Psoas muscle (tissue), 8 donors: ENCODE measurements at places on chromosomes 16 and 17. TPM values are rescaled to one million over a fixed set of nuclear protein-coding genes. Genes with fewer than 3 reads are reported as not detected.

DNA sequence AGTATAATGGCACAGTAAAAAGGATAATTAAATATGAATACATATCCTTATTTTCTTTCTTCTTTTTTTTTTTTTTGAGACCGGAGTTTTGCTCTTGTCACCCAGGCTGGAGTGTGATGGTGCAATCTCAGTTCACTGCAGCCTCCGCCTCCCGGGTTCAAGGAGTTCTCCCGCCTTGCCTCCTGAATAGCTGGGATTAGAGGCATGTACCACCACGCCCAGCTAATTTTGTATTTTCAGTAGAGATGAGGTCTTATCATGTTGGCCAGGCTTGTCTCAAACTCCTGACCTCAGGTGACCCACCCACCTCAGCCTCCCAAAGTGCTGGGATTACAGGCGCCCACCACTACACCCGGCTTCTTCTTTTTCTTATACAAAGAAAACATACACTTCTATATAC, 12.0 kb downstream of the GABARAPL2 start:
- no peak for DNase-seq

- DNase-seq = no peak
Measured at GRCh38 chr16:76988526-76988925, 202.5 kb upstream of the MON1B start.

- DNase-seq = no peak
Measured at GRCh38 chr17:38579934-38580333, 25.8 kb downstream of the SRCIN1 start.

GRCh38 chr17:67365738-67366192, 612 bp downstream of the PSMD12 start:
- no peak for DNase-seq

GRCh38 chr17:17067257-17067656, 25.0 kb downstream of the MPRIP start:
- DNase-seq = no peak

DNA sequence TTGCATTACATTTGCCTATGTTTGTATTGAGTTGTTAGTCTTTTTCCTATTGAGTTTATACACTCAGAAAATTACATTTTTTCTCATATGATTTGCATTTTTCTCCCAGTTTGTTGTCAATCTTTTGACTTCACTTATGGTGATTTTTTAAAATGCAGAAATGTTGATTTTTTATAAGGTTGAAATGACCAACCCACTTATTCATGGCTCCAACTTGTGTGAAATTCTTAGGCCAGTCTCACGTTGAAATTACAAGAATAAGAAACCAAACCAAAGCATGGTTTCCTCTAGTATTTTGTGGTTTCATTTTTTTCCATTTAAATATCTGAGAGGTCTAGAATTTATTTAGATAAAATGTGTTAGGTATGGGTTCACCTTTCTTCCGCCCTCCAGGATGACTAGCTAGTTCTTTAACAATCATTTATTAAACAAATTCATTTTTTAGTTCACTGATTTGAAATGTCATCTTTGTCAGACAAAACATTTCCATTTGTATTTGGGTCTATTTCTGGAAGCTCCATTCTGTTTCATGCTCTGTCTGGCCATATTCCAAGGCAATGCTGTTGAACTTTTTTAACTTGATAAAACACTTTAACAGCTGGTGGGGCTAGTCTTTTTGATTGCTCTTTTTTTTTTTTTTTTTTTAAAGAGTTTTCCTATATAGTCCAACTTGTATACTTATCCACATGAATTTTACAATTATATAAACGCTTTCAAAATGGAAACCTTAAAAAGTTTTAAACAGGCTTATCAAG, 40.0 kb downstream of the FAM20A start:
- no peak for DNase-seq

- no peak for DNase-seq
Measured at GRCh38 chr16:9102943-9103342, 11.5 kb downstream of the HAPSTR1 start.

GRCh38 chr17:8314797-8315763, 5.0 kb downstream of the ARHGEF15 start:
- no peak for DNase-seq

DNA sequence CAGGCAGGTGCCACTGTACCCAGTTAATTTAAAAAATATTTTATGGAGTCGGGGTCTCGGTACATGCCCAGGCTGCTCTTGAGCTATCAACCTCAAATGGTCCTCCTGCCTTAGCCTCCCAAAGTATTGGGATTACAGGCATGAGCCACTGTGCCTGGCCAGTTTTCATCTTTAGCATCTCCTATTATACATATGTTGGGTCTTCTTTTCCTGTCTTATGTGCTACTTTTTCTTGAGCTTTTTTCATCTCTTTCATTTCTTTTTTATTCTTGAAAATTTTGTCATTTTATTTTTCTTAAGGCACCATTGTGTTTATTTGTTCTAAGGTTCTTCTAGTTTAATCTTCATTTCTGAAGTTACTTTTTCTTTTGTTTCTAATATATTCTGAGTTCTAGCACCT, 20.7 kb downstream of the BANP start:
- no peak for DNase-seq

DNA sequence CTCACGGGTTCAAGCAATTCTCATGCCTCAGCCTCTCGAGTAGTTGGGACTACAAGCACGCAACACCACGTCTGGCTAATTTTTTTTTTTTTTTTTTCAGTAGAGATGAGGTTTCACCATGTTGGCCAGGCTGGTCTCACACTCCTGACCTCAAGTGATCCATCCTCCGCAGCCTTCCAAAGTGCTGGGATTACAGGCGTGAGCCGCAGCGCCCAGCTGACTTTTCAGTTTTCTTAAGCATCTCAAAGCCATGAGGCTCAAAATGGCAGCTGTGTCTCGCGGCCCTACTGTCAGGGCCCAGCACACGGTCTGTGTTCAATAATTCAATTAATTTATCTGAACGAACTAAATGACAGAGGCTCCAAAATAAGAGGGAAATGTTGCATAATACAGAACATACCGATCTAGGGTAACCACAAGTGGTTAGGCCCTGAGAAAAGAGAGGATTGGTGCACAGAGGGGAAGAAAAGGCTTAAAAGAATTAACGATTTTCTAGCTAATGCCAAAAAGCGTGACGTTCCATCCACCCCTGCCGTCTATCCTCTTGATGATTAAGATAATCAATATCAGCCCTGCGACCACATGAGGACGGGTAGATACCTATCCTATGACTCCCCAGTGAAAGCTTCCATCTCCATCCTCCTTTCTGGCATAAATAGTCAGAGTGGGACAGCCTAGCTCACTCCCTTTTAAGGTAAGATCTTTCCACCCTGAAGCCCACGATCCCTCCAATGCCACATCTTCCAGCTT, 136.9 kb downstream of the SLC39A11 start:
- DNase-seq = no peak

DNA sequence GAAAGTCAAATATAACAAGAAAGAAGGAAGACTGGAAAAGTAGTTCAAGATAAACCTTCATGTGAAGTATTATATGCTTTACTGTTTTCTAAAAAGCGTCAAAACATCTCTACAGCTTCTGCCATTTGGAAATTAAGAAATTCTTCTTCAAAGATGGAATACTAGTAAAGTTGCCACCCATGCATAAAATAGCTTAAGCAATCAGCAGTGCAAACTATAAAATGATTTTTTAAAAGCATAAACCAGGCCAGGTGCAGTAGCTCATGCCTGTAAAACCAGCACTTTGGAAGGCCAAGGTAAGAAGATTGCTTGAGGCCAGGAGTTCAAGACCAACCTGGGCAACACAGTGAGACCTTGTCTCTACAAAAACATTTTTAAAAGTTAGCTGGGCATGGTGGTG, 68.2 kb downstream of the USP32 start:
- no peak for DNase-seq

DNA sequence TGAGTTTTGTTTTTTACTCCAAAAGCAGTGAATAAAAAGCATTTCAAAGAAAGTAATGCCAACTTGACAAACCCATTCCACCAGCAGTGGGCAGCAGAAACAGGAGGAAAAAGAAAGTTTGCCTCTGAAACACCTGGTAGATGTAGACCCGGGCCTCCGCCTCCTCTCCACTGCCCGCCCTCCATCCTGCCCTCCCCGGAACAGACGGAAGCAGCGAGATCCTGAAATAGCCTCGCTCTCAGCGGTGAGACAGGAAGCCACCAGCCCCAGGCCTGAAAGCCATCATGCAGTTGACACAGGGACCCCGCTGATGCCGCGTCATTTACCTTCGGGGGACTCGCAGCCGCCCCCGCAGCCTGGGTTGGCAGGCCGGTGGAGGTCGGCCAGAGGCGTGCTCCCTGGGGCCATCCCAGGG, 67.8 kb downstream of the C16orf78 start:
- peak; percentile 39 for DNase-seq

GRCh38 chr17:43553573-43553972, 7.4 kb upstream of the ETV4 start:
- no peak for DNase-seq

GRCh38 chr17:15350777-15351477, 9.5 kb upstream of the TEKT3 start:
- DNase-seq = no peak

DNA sequence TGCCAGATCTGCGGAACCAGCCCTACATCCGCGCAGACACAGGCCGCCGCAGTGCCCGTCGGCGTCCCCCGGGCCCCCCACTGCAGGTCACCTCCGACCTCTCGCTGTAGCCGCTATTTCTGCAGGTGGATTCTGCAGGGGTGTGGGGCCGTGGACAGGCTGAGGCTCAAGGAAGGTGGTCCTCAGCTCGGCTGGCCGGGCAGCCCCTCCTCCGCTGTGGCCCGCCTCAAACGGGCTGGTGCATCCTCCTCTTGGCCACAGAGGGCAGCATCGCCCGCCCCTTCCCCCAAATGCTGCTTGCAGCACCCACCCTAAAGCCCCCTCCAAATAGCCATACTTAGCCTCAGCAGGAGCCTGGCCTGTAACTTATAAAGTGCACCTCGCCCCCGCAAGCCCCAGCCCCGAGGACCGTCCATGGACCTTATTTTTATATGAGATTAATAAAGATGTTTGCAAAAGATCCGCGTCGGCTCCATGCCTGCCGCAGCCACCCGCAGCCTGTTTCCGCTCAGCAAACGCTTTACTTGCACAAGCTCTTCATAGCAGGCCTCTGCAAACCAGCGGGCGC, 14.9 kb downstream of the SPATA32 start:
- no peak for DNase-seq

DNA sequence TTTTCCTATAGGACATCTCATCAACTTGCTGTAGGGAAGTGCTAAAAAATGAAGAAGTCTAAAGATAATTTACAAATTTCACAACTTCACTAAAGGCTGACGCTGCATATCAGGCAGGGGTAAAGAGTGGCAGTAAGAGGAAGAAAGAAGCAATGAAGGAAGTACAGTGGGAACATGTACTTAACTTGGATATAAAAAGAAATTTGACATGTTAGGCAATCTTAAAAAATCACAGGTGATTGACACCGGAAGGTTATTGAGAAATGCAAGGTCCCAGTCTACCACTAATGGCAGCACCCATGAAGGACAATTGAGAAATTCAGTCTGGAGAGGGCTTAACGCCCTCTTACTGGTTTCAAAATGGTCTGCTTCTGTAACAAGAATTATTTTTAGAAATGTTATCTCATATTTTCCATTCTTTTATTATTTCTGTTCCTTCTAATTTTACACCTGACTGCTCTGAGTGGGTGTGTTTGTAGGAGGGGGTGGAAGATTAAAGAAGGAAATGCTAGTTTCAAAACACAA, 358.1 kb downstream of the KCNJ2 start:
- no peak for DNase-seq

- DNase-seq = no peak
Measured at GRCh38 chr16:81942007-81942601, 69.2 kb downstream of the SDR42E1 start.

DNA sequence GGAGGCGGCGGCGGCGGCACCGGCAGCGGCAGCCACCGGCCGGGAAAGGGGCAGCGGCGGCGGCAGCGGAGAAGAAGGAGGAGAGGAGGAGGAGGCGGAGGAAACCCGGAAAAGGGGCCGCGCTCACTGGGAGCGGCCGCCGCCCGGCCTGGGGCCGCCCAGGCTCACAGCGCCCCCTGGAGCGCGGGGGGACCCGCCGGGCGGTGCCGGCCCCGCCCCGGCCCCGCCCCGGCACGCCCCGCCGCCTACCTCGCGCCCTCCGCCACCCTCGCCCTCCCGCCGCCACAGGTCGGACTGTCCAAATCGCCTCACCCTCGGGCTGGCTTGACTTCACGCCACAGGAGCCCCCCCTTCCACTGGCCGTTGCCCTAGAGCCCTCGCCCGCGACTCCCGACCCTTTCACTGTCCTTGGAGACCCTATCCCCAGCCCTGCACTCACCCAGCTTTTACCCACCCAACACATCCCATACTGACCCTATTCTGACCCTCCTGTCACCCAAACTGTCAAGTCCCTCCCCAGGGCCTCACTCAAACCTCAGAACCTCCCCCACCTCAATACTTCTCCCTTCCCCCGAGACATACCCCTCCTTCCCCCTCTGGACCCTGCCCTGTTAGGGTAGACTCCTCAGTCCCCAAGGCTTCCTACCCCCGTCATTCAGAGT, at the start of gene CSNK2A2:
Gene CSNK2A2 (minus strand): TSS at position 85 of the 662 bp plus-strand sequence. CDS start 370 bp downstream, outside the sequence.
- peak; percentile 88 for DNase-seq

OTOA gene
- polyA plus RNA-seq = 0.04 TPM

FAM20A gene
- polyA plus RNA-seq = 0.83 TPM

RDM1 gene
- polyA plus RNA-seq = not detected

MED9 gene
- 16.6 TPM for polyA plus RNA-seq

EVI2B gene
- 1.2 TPM for polyA plus RNA-seq

MYH2 gene
- polyA plus RNA-seq = 809 TPM

ATP2A1 gene
- 169 TPM for polyA plus RNA-seq

SLFN13 gene
- polyA plus RNA-seq = 0.13 TPM
